ENCODE measurements at places on chromosomes 1 and 21. TPM values are rescaled to one million over a fixed set of nuclear protein-coding genes. Genes with fewer than 3 reads are reported as not detected.

DNA sequence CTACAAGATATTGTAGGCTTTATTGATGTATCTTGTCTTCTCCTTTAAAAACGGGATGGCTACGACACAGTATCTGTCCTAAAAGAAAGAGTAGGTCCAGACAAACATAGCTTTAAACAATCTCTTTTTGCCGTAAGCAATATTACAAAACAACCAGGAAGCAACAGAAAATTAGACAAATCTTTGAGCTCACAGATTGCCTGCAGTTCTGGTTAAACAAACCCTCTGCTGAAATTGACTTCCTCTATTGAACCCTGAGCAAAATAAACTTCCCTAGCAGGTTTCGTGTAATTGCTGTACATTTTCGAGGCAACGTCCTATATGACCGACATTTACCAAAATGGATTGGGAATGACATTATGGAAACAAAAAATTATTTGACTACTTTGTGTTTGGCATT is 50.6 kb downstream of the CHML start:
- DNase-seq = no peak

DNA sequence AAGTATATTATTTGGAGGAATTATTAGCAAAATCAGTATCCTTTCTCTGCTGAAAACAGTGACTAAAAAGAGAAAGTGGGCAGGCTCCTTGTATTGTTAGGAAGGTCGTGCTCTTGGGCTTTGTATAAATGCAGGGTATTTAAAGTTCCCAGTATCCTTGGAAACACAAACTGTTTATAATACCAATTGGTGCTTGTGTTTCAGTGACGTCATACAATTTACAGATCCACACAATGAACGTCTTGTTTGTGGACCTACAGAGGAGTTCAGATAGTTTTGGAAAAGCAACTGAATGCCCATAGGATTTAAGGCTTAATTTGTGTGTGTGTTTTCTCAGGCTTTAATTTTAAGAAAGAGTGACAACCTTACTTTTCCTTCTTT is 168.2 kb downstream of the RASAL2 start:
- no peak for DNase-seq

- DNase-seq = no peak
These were observed 88.3 kb upstream of the SELENON start for GRCh38 chr1:25711555-25712298.

DNA sequence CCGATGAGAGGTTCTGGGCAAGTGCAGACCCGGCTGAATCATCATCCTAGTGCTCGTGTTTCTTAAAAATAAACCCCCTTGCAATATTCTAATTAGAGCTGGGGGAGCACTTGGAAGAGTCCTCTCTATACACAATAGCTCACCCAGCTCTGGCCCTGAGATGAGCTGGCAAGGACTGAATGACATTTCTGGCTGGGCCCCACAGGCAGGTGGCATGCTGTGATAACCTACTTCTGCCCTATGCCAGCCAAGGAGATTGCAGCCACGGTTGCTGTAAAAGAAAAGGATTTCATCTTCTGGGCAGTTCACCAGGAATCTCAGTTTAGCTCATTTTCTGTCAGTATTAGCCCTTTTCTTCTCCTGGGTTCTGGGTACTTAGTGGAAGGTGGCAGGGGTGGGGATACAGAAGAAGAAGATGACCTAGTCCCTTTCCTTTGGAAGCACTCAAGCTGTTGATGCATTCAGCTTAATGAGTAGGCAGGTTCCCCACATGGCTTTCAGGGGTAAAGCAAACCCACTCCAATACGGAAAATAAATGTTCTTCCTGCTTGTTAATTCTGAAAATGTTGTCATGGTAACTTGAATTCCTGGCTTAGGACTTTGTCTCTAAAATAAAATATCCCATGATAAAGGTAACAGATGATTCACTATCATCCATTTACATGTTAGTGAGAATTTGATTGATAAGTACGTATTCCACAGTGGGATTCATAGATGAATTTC is 32.2 kb downstream of the VASH2 start:
- no peak for DNase-seq

GRCh38 chr1:211789641-211790464 is 40.7 kb downstream of the LPGAT1 start:
- no peak for DNase-seq

- no peak for DNase-seq
These were observed 8.6 kb downstream of the FMOD start for GRCh38 chr1:203342192-203342940.

DNA sequence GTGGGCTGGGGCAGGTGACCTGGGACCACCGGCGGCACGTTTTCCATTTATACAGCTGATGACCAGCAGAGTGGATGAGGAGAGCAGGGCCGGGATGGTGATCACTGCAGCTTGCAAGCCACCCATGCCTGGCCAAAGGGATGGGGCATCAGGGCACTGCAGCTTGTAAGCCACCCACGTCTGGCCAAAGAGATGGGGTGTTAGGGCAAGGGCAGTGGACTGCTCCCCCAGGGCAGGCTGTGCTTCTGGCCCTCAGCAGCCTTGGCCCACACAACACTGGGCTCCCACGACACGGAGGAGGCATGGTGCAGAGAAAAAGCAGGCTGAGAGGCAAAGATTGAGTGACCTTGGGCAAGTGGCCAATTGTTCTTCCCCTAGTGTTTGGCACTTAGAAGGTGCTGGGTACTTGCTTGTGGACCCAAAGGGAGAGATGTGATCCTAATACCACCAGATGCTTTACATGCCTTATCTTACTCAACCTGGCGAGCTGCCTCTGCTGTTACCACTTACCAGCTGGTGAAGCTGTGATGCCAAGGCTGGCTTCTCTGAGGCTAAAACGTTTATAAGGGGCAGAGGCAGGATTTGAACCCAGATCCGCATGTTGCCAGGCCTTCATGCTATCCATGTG is 48.3 kb downstream of the TRIM62 start:
- DNase-seq = no peak

DNA sequence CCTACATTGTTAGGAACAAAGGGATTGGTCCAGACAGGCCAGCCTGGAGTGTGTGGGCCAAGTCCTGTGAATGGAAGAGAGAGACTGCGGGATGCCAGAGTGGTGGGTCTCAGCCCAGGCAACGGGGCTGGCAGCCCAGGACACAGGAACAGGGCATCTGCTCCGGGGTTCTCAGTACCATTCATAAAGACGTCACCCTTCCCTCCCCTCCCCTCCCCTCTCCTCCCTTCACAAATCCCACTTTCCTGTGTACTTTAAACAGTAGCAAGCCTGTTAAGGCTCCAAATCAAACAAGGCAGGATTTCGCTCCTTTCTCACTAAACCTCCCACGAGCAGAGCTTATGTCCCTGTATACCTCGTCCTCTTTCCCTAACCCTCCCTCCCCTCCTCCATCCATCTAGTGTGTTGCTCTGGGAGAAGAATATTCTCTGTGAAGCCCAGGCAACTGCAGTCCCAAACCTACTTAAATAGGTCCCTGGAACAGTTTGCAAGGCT is 4.2 kb upstream of the PLXNA2 start:
- DNase-seq = no peak

DNA sequence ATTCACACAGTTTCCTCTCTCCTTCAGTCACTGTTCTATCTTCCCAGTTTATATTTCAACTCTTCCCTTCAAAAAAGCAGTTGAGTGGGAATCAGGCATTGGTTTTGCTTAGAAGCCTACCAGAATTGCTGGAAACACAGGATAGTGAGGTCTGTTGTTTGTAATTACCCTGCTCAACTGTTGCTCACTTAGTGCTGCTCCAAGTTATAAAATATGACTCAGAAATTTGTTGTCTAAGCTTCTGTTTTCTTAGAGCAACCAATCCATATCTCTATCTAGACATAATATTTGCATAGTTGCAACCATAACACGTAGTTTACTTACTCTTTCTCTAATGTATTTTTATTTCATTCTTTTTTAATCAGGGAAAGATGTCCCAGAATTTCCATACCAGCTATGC is 87.9 kb downstream of the MACF1 start:
- no peak for DNase-seq

Gene CBS
- total RNA-seq = 15.8 TPM

Gene MPL
- 0.56 TPM for total RNA-seq

DNA sequence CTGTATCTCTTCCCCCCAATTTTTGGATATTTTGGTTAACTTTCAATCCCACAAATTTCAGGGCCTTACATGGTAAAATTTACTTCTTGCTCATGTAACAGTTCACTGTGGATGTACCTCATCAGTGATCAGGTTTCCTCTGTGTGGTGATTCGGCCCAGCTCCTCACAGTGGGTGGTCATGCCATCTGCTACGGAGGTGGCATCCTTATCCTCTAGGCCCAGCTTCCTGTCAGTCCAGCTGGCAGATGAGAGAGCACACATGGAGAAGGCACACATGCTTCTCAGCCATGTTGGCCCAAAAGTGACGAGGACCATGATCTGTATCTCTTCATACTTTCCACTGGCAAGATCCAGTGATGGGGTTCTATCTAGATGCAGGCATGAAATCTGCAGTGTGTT is 27.2 kb downstream of the PCBP3 start:
- no peak for DNase-seq

Gene POLR3GL
- total RNA-seq = 17.0 TPM

DNA sequence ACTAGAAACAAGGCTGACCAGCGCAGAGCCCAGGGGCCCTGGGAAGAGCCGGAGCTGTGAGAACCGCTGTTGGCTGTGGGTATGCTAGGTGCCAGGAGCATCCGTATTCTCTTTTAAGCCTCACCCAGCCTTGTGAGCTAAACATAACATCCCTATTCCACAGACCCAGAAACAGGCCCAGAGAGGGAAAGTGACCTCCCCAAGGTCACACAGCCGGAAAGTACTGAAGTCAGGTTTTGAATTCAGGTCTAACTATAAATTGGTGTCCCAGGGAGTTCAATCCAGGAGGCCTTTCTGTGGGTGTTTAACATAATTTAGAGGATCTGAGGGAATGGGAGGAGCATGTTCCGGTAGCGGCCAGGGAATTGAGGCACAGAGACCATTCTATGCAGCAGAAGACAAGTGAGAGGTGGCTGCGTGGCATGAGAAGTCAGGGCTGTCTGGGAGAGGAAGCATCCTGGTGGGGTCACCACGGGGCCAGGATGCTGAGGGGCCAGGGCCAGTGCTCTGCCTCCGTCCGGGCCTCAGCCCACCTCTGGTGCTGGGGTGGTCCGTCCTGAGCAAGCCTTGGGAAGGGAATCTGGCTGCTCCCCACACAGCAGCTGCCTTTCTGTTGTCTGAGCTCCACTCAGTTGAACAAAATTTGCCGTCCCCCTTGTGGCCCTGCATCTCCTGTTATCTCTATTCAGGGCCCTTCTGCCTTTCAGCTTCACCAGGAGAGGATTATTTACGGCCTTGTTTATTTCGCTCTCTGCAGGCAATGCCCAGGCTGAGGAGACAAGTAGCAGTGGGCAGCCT is 338.8 kb upstream of the VAMP3 start:
- DNase-seq = no peak

- DNase-seq = no peak
These were observed 3.2 kb downstream of the ANXA9 start for GRCh38 chr1:150985179-150985825.

Gene KCNA2
- 1.0 TPM for total RNA-seq

GRCh38 chr1:171495444-171495843 is 10.1 kb downstream of the PRRC2C start:
- DNase-seq = no peak

Gene WDR3
- 11.8 TPM for total RNA-seq

Gene PGBD5
- total RNA-seq = 3.0 TPM
